NCI-H524 (cell line): ENCODE measurements at places on chromosomes 1 and 21.

DNA sequence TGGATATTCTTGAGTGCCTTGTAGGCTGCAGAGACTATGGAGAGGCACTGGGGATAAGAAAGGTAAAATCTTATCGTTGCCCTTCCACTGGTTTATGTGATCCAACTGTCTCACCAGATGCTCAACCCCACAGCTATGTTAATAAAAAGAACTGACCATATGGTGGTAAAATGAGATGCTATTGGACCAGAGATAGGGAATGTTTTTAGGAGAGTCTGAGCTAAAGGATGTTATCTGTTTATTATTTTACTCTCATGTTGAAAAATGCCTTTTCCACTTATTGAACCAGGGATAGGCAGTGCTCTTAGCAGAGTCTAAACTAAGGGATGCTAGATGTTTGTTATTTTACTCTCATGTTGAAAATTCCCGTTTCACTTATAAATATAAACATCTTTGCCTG lies 172.8 kb upstream of the GREM2 start:
- peak; percentile 93 for DNase-seq

DNA sequence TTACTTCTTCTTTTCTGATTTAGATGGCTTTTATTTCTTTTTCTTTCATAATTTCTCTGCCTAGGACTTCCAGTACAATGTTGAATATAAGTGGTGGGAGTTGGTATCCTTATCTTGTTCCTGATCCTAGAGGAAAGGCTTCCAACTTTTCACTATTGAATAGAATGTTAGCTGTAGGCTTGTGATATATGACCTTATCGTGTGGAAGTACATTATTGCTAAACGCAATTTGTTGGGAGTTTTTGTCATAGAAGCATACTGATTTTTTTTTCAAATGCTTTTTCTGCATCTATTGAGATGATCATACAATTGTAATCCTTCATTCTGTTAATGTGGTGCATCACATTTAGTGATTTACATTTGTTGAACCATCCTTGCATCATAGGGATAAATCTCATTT lies 79.5 kb downstream of the FASLG start:
- DNase-seq, result no peak

GRCh38 chr21:42202321-42202720 lies 16.6 kb upstream of the ABCG1 start:
- no peak for DNase-seq

- no peak for DNase-seq
Measured at GRCh38 chr1:108729481-108729880, 16.8 kb downstream of the FNDC7 start.

DNA sequence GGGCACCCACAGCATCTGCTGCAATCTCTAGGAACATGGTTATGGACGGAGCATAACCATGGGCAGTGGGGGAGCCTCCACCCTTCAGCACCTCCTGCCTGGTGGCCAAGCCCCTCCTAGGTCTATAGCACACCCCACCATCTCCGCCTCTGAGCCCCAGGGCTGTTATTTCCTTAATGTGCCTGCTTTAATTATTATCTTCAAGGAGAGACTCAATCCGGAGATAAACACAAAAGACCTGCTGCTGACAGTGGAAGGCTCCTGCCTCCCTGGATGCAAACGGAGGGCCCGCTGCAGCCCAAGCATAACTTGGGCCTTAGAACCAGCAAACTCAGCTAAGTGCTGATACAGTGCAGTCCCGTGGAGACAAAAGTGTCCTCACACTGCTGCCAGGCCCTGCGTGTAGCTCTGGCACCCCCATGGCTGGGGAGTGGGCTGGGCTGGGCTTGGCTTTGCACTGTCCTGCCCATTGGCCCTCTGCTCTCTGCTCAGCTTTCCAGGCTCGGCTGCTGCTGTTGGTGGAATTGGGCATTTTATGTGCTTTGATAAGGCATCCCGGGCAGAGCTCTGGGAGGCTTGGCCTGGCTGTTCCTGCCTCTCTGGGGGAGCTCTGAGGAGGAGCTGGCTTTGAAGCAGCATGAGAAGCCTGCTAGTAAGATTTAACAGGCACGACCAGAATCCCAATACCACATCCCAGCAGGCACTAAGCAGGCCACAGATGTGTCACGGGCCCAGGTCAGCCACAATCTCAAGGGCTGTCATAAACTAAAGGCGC lies 620.2 kb downstream of the PTPRU start:
- no peak for DNase-seq

- DNase-seq, result no peak
Measured at GRCh38 chr21:29289317-29289716, 9.4 kb upstream of the BACH1 start.

- DNase-seq, result no peak
Measured at GRCh38 chr1:153792631-153793041, 17.4 kb downstream of the SLC27A3 start.

- peak; percentile 16 for DNase-seq
Measured at GRCh38 chr1:111062081-111062480, 77.8 kb downstream of the DRAM2 start.

DNA sequence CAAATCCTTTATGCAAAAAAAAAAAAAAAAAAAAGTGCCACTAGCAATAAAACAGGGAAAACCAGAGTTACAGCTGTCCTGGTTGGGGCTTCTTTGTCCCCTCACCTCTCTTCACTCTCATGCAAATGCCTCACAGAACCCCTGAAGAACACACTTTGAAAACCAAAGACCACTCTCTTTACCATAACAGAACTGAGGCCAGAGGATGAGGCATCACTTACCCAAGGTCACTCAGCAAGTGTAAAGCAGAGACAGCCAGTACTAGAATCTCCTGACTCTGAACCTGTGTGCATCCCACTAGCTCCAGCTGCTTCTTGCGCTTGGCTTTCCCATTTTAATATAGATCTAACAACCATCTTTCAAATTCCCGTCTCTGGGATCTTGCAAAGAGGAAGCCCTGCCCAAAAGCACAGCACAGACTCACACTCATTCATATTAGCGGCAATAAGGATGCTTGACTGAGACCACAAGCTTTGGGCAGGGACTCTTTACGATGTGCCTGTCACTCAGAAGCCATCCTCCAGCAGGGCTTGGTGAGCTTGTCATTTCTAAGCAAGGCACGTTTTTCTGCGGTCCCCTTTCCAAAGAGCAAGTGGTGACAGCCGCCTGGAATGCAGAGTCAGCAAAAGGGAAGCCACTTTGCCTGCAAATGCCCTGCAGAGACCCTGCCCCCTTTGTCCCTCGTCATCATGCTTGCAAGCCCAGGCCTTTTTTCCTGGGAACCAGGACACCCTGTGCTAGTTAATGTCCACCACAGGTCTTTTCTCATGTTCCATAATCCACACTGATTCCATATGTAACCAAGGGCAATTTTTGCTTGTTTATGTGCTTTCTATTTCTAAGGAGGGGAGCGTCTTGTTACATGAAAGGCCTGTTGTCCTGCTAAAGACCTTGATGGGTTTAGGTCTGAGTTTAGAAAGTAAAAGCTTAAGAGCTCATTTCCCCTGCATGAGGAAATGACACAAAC lies 76.5 kb upstream of the NFIA start:
- DNase-seq, result no peak

DNA sequence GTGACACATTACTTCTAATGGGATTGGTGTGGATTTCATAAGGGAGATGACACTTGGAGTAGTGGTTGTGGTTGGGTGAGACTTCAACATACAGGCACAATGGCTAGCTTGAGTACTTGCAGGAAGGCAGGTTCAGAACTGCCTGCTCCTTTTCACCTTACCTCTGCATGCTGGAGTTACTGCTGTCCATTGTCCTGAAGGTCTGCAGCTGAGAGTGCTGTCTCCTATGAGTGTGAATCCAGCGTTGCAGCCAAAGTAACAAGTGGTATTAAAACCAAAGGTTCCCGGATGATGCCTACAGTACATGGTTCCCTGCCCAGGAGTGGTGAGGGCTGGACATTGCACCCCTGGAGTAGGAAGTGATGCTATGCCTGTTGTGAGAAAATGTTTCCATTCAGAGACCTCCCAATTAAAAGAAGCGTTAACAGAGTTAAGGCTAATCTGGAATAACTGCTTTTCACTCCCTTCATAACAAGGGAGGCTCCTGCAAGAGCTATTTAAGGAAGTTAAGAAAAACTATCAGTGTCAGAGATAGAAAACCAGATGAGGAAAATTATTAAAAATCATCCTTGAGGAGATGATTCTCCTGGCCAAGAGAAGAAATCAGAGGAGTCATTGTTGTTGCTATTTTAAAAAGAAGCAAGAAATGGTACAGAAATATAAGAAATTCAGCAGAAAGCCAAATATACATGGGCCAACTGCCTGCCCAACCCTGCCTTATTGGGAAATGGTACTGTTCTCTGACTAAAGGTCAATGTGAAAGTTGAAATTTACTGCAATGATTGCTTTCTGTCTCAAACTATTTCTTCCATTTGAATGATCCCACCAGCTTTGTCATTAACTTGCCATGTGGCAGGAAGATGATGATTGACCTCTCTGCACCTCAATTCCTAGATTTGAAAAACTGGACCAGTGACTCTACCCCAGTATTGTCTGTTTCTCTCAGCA lies 9.8 kb upstream of the F5 start:
- DNase-seq, result no peak

DNA sequence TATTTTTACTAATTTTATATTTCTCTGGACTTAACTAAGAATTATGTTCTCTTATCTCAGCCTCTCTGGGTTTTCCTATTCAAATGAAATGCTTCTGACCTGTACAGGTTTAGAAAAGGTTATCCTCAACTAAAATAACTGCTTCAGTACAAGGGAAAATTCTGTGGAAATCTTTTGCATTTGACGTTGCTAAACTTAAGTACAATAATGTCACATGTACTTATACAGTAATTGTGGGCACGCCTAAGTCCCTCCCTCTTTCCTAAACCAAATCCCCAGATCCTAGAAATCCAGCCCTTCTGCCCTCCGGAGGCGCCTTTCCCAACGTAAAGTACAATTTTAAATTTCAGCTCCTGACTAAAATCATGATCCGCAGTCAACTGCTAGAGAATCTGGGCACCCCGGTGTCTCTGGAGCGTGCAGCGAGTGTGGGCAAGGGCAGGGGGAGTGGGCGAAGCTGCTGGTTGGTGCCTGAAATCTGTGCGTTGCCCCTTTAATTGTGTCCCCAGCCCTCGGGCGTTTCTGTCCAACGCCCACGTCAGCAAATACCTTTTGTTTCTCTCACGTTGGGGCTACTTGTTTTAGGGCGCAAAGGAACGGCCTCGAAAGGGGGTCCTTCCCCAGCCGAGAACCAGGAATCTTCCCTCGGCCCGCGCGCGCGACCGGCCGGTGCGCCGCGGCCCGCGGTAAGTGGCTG lies at the start of gene ZBTB8A:
Gene ZBTB8A, plus strand, starts transcription at position 541 of the 697 bp plus-strand sequence. CDS start 53,505 bp downstream, outside the sequence.
- no peak for DNase-seq

GRCh38 chr1:197923038-197923437 lies 5.9 kb downstream of the LHX9 start:
- no peak for DNase-seq

DNA sequence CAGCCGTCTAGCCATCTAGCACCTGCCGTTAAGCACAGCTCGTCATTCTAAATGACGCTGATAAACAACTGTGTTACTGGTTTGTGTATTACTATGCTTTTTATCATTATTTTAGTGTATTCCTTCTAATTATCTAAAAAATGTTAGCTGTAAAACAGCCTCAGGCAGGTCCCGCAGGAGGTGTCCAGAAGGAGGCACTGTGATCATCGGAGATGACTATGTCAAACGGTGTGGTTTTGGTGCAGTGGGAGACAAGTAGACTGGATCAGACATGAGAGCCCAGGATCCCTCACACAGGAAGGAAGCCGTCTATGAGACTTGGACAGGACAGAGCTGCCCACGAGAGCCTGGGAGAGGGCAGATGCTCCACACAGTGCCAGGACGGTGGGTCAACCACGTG lies 55.3 kb upstream of the COL6A1 start:
- no peak for DNase-seq

- no peak for DNase-seq
Measured at GRCh38 chr1:223180731-223181321, 37.8 kb upstream of the TLR5 start.

- no peak for DNase-seq
Measured at GRCh38 chr1:177872308-177872900, 97.5 kb downstream of the SEC16B start.

DNA sequence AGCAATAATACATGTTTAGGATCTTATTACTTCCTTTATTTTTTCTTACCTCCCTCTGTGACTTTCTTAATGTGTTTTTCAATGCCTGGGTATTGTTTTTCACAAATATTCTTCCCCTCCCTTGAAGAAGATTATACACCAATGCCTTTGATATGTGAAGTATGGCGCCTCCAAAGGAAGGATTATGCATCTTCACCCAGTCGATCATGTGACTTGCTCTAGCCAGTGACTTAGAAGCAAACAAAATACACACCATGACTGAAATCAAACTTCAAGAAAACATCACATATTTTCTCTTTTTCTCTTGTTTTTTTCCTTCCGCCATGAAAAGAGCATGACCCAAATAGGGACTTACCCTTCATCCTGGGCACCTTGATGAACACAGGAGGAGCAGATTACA lies 297.1 kb downstream of the NCAM2 start:
- DNase-seq, result no peak

DNA sequence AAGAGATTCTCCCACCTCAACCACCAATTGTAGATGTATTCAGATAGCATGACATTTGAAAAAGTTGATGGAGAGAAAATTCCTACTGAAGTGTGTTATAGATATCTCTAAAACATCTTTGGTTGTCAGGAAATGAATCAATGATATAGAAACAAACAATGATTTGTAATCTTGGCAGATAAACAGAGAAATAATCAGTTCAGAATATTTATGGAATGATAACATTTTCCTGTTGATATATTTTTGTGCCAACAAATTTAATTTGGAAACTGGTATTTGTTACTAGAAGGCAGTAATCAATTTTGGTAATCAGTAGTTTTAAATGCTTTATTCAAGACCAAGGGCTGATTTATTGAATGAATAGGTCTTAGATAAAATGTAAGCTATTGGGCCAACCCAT lies 695.6 kb downstream of the USP25 start:
- no peak for DNase-seq

- no peak for DNase-seq
Measured at GRCh38 chr1:61419657-61420056, 305.3 kb downstream of the TM2D1 start.

- DNase-seq, result peak; percentile 67
Measured at GRCh38 chr1:213374369-213374768, 323.3 kb downstream of the RPS6KC1 start.

GRCh38 chr1:110524311-110525248 lies 5.6 kb upstream of the KCNA10 start:
- DNase-seq, result peak; percentile 52

DNA sequence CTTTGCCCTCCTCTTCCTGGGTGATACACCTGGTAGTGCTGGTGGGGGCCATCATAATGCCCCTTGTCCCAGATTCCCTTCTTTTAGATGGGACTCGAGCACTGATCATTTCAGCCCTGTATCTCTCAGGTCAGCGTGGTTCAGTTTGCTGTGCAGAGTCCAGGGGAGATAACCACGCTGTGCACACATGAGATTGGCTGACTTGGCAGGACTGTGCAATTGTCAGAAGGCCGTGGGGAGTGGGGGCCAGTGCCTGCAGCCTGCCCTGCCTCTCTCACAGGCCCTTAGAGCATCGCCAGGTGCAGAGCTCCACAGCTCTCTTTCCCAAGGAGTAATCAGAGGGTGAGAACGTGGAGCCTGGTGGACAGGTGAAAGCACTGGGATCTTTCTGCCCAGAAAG lies 15.2 kb downstream of the EPHX1 start:
- peak; percentile 59 for DNase-seq

DNA sequence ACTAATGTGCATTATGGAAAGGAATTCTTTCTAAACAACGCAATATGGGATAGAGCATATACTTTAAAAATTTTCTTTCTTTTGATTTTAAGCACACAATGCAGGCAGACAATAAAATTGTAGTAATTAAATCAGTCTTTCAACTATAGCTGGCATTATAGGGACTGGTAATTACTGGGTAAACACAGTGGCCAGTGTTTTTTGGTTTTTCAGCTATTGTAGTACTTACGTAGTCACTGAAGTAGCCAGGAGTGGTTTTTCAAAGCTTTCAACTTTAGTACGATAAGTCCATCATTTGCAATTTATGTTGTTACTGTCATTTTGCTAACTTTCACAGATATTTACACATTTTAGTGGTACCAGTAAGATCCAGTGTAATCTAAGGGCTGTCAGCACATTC lies 50.6 kb downstream of the RAB3GAP2 start:
- DNase-seq, result no peak
